ENCODE measurements at places on chromosomes 12 and 14.

DNA sequence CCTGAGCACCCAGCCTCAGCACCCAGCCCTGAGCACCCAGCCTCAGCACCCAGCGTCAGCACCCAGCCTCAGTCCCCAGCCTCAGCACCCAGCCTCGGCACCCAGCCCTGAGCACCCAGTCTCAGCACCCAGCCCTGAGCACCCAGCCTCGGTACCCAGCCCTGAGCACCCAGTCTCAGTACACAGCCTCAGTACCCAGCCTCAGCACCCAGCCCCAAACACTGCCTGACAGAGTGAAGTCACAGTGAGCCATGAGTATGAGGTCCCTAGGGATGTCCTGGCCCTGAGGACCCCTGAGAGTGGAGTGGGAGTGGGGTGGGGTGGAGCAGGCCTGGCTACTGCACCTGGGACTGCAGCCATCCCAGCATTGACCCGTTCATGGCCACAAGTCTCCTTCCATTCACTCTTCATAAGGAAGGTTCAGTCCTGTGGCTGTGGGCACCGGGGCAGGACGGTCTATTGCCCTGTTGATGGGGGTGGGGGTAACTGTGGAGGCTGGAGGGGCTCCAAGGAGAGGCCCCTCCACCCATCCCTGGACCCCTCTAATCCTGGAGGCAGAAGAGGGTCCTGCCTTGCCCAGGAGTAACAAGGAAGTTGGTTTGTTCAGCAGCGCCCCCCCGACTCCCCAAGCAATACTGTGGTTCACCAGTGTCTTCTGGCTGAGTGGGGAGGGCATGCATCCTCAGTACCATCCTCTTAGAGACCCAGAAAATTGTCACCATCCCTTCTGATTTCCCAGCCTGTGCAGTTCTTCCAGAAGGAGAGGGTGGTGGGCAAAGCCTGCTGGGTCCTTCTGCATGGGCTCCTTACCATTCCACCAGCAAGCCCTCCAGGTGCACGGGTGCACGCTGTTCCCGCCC, 140.5 kb downstream of the ADGRD1 start:
- DNase-seq: no peak

DNA sequence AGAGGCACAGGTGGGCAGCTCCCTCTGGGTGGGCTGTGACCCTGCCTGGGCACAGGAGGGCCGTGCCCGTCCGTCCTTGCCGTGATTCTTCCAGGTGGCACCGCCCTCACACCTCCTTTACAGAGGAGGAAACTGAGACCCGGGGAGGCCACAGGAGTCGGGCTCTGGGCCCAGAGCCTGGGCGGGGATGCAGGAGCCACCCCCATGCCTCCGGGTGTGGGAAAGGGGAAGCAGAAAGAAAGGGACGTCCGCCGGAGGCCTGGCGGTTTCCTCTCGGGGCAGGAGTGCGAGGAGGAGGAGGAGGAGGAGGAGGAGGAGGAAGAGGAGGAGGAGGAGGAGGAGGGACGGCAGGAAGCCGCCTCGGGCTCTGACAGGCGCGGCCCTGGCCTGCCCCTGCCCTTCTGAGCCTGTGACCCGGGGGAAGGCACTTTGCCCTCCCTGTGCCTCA, 23.0 kb downstream of the SH2B3 start:
- no peak for DNase-seq

- no peak for DNase-seq
These were observed 49.2 kb downstream of the METTL25 start for GRCh38 chr12:82407481-82407880.

DNA sequence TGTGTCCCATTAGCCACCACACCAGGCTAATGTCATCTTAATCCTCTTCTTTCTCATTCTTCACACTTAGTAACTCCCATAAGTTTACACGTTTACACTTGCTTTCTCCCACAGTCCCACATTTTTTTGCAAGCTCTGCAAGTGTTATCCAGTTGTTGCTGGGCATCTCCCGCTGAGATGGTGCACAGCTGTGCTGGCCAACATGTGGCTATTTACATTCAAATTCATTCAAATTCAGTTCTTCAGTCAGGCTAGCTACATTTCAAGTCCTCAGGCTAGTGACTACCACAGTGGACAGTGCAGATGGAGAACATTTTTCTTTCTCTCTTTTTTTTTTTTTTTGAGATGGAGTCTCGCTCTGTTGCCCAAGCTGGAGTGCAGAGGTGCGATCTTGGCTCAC, 9.8 kb upstream of the TEAD4 start:
- no peak for DNase-seq

GRCh38 chr12:118144499-118144898, 8.6 kb downstream of the PEBP1 start:
- DNase-seq: no peak

GRCh38 chr12:78081590-78082314, 251.1 kb downstream of the NAV3 start:
- no peak for DNase-seq

DNA sequence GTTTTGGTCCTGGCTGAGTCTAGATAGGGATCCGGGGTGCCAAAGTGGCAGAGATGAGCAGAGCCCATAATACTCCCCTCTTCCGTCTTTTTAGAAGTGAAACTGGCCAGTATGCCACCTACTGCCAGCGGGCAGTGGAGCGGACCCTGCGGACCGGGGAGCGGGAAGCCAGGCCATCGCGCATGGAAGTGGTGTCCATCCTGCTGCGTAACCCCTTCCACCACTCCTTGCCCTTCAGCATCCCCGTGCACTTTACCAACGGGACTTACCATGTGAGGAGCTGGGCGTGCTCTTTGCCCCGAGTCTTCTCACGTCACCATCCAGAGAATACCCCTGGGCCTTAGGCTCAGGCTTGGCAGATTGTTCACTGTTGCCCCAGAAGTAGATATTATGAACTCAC, 21.0 kb downstream of the PIGH start:
- no peak for DNase-seq

DNA sequence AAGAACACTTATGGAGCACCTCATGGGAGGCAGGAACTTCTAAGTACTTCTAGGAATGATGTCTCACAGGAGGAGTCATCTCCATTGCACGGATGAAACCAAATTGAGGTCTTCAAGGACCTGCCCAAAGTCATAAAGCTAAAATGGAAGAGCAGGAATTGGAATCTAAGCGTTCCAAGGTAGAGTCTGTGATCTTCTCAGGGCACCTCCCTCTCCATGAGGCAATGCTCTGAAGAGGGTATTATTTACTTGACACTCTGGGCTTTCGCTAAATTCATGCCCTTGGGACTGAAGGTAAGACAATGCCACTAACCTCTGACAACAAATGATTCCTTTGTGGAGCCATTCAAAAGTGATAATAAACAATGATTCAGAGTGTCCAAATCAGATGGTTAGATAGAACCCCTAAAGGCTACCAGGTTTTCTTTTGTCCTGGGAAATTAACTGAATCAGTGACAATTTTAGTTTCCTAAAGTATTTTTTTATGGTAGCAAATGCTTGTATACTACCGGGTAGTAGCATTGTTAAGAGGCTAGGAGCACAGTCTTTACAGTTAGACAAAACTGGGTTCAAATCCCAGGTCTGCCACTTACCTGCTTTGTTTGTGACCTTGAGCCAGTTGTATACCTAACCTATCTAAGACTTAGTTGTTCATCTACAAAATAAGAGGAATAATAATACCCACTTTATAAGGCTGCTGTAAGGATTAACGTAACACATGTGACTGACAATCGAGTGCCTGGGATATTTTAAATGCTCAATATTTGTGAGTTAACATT, 12.3 kb downstream of the HMGA2 start:
- no peak for DNase-seq

Data from NCI-H187 treated with DMSO at 0.1 percent for 48 hours (cell line).